ENCODE measurements at places on chromosomes 7 and 10.

DNA sequence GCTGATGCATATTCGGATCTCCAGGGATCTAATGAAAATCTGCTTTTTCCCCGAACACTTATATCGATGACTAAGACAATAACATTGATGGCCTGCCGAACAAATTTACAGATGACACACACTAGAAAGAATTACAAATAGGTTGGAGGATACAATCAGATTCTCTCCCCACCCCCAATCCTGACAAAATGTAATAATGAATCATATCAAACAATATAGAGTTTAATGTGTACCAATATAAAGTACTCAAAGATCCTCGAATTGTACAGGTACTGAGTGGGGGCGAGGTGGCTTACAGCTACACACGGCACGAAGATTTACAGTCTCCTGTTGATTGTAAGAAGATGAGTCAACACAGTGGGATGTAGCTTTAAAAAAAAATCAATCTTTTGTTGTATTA is 182.7 kb upstream of the MKLN1 start:
- DNase-seq: no peak

DNA sequence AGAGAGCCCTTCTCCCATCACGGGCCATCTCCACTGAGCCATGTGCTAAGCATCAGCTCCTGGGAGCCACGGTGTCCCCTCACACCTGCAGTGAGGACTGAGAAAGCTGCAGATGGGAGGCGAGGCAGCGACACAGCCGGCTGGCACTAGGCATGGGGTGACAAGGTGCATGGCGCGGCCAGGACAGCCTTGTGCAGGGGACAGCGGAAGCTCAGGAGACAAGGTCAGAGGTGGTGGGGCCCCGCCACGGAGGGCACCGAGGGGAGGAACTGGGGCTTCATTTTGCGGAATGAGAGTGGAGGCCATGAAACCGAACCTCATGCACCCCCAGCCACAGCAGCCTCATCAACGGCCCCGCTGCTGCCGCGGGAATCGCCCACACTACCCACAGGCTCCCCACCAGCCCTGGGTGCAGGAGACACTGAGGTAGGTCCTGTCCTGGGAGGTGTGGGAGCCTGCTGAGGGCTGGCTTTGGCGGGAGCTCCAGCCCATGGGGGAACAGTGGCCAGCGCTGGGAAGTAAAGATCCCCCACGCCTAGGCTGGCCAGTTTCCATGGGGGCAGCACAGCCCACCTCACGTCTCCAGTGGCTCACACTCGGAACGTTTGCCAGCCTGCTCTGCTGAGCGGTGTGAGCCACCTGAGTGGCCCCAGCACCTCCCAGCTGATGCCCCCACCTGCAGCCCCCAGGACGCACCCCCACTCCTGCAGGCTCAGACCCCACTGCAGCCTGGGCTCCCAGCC is 71.2 kb upstream of the INSIG1 start:
- DNase-seq: no peak

GRCh38 chr10:57142925-57143576 is 782.0 kb upstream of the ZWINT start:
- no peak for DNase-seq

GRCh38 chr7:157432957-157433576 is 96.3 kb downstream of the DNAJB6 start:
- no peak for DNase-seq

GRCh38 chr7:44230286-44230685 is 29.5 kb downstream of the YKT6 start:
- no peak for DNase-seq

DNA sequence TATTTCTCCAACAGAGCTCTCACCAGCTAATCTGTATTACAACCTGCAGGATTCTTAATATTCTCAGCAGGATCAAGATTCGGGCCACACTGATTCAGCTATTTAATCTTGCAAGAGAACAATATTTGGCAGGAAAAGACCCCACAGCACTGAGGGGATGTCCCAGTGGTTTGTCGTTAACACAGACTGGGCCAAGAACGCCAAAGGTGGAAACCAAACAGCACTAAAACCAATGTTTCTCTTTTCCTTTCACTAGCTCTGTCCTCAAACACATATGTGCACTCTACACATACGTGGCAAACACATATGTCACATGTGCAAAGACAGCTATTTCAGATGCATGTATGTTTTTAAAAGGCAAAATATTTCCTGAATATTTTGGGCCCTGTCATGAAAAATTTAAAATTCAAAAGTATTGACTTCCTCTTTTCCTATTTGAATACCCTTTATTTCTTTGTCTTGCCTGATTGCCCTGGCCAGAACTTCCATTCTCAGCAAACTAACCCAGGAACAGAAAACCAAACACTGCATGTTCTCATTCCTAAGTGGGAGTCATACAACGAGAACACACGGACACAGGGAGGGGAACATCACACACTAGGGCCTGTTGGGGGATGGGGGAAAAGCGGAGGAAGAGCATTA is 51.7 kb upstream of the NEBL start:
- DNase-seq: no peak

- DNase-seq: peak; percentile 64
Observed at GRCh38 chr10:88848499-88848898, 3.1 kb downstream of the ANKRD22 start.

DNA sequence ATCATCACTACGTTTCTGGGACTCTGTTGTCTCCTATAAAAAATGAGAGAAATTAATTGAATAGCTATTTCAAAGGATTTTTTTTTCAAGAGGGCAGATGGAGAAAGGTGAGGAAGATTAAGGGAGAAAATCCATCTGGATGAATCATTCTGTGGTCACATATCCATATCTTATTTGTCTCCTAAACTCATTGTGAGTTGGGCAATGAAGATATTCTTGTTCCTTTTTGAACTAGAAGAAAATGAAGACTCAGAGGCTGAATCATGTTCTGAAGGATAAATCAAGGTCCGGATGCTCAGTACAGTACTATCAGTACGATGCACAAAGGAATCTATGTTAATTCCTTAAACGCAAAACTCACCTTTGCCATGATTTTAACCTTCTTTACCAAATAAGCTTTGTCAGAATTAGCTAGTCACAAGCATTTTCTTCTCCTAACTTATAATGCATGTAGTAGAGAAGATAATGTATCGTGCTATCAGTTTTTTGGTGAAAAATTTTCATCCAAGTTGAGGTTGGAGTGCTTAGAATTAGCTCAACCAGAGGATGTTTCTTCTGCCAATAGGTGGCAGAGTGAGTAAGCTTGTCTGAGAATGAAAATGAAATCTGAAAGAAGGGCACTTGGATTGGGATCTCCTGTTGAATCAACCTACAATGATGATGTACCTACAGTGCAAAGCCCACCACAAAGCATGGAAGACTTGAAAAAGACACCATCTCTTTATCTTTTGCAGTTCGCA is 446.9 kb downstream of the KIF20B start:
- DNase-seq: no peak

DNA sequence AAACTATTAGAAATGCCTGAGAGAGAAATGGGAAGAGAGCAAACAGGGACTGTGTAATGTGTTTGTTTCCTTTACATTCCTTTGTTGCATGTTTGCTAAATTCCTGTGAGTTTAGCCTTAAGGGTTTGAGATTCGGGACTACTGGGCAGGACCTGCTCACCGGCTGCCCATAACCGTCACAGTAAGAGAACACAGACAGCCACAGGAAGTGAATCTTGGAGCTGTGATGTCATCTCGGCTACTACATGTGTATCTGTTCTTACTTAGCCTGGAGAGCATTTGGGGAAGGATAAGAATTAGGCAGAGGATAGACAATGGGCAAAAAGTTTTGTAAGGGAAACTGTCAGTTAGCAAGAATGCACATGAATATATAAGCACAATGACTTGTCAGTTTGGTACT is 485.1 kb upstream of the KLF6 start:
- DNase-seq: no peak

GRCh38 chr10:62268399-62269114 is at the start of gene RTKN2:
Gene RTKN2 (minus strand): TSS chr10:62268844. CDS start chr10:62268610, 234 bp downstream.
- DNase-seq: peak; percentile 31

DNA sequence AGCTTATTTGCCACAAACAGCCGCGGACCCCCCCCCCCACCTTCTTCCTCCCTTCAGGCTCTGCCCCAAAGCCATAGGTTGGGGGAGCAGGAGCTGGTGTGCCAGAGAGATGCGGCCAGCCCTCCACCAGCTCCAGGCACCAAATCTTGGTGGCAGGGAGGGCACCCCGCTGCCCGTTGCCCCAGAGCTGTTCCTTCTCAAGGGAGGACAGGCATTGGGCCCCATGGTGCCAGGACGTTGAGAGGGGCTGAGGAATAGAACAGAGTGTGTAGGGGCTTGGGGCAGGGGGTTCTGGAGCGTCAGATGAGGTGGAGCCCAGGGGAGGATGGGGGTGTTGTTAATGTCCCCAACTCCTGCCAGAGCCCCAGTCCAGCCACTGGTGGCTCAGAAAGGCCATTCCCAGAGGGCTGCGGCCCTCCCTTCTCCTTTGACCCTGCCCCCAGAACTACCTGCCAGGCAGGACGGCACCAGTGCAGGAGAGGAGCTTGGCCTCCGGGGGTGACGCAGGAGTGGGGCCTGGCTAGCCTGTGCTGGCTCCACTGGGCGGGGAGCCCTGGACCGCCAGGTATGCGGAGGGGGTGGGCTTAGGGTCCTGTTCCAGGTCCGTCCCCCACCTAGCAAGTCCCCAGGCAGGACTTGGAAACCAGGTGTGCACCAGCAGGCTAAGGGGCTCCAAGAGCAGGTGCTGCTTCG is 10.0 kb upstream of the SEC24C start:
- no peak for DNase-seq

DNA sequence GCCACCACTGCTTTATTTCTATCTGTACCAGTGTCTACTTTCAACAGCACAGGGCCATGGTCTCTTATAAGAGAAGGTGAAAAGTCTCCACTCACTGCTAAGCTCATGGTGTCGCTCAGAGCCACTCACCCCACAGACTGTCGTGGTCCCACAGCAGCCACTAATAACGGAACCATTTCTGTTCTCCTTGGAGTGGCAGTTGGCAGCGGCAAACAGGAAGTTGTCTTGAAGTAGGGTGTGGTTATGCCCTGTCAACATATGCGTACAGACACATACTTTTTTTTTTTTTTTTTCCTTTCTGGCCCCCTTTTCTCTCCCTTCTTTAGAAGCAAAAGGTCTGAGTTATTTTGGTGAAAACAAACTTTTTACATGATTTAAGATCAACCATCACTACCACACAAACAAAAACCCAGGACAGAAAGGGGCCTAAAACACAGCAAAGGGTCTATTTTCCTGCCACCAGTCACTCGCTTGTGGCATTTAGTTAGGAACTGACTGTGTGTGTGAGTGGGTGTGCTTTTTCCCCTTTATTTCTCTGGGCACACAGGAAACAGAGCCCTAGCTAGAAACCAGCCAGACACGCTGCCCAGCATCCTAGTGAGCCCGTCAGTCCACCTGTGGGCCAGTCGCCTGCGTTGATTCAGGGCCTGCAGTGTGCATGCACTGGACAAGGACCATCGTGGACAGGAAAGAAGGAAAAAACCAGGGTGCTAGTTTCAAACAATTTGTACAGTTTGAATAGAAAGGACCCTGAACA is 96.7 kb upstream of the EFCAB10 start:
- DNase-seq: no peak

GRCh38 chr10:50991456-50992355 is 82.6 kb upstream of the PRKG1 start:
- no peak for DNase-seq

DNA sequence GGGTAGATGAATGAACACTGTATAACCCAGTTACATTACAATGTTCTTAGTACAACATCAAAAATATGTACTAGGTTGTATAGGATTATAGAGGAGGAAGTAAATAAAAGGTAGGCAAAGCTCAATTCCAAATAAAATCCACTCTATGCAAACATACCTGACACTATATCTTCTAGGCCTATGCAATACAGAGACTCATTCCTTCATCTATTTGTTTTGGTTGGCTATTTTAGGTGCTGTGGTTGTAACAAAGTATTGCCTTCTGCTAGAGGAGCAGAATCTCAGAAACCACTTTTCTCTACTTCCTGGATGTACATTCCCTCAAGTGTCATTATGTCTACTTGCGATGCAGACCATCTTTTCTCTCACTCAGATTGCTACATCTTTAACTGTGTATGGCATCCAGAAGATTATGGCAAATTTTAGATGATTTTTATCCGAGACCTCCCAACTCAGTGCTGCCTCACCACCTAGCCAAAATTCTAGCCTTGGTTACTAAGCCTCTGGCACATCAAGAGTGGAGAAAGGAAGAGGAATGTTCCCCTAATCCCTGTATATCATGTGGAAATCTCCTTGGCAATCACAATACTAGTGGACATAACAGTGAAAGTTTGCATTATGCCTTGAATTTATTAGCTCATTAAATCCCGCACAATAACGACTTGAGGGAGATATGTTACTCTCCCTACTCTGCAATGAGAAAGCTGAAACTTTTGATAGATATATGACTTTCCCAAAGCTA is 5.5 kb upstream of the TFPI2 start:
- no peak for DNase-seq

Measured in AG09309 (cell line).